ENCODE measurements at places on chromosomes 3 and 15.

DNA sequence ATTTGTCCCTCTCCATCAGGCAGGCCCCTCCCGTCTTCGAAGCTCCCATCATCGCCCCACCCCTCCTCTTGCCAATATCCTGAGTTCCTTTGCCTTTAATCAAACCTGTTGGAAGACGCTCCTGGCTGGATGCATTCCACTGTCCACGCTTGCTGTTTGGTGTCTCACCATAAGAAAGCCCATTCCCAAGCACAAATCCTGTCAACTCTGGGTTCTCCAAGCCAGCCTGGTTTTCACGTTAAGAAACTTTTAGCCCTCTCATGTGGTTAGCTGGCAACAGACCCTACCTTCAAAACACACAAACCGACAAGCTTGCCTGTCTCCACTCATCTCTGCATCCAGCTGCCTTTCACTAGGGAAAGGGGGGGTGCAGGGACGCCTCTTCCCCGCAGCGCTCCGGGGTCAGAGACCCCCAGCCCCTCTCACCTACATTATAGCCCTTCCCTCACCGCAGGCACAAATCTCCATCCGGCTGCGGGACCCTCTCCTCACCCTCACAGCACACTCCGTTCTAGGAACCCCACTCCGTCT is 1.1 kb downstream of the GORASP1 start:
- no peak for DNase-seq

DNA sequence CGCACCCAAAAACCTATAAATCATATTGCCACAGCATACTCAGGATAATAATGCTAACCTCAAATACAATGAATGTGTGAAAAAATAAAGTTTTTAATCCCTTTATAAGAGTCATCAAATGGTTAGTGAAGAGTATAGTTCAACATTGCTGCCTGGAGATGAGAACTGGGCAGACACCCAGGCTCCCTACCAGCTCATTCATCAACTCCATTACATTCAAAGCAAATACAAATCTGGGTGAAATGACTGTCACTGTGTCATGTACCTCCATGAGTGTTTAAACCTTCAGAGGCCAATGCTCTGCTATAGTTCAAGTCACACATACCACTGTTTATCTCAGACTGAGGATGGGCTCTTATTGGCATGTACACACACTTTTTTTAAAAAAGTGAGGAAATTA is 167.2 kb upstream of the KCNMB2 start:
- DNase-seq = no peak

- no peak for DNase-seq
These were observed 4.7 kb upstream of the CEP97 start for GRCh38 chr3:101719604-101720185.

DNA sequence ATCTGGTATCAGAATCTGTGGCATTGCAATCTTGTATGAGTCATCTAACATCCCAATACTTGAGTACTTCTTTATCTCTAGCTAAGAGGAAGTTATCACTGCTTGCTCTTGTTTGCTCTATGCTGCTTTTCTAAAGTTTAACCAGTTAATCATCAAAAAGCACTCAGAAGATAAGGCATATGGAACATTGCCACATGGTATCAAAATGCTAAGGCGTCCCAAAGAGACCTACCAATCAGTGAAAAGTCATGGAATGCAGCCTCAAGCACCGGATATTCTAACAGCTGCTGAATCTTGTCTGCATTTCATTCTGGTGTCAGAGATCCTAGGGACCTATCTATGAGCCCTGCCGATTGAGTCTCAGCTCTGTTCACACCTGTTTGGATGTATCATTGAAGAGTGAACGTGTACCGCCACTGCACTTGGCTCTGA is 192.8 kb downstream of the ARPP21 start:
- DNase-seq = no peak

DNA sequence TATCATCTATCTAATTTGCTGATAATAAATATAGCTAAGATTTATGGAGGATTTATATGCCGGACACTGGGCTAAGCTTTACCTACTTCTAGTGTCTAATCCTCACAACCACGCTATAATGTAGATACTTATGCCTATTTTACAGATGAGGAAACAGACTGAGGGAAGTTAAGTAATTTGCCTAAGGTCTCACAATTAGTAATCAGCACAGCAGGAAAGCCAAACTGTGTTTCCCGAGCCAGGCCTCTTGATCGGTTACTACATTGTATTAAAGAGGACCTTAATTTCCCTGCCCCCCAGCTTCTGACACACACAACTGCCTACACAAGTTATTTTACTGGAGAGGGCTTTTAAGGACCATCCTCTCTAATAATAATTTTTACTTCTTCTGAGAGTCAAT is 40.9 kb downstream of the ONECUT1 start:
- DNase-seq = no peak

DNA sequence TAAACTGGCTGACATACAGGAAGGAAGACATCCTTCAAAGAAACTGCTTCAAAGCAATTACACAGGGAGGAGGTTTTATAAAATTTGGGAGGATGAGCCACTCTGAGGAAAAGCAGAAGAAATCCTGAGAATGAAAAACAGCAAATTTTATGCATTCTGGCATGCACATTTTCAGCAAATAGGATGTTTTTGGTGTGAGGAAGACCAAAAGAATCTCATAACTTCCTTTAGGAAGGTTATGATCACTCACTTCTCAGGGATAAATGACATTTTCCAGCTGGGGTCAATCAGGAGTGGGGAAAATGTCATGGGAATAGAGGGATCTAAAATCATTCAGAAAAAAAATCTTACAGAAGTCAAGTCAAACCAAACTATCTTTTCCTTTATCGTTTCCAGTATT is 371.7 kb upstream of the CNTN6 start:
- no peak for DNase-seq

DNA sequence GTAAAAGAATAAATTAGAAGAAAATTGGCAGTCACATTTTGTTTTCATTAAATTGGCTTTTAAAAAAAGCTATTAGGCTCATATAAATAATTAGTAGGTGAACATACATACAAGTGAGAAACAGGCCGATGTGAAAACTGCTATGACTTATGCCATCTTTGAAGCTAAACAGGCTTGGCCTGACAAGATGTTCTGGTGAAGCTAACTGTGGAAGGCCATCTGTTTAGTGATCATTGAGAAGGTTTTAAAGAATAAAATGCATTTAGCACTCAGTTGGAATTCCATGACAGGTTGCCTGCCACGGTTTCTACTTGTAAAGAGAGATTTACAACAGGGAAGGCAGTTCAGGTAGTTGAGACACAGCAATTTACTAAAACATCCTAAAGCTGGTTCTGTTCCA is 264.0 kb upstream of the AGTR1 start:
- no peak for DNase-seq

GRCh38 chr3:2870724-2871333 is 239.3 kb downstream of the IL5RA start:
- no peak for DNase-seq

DNA sequence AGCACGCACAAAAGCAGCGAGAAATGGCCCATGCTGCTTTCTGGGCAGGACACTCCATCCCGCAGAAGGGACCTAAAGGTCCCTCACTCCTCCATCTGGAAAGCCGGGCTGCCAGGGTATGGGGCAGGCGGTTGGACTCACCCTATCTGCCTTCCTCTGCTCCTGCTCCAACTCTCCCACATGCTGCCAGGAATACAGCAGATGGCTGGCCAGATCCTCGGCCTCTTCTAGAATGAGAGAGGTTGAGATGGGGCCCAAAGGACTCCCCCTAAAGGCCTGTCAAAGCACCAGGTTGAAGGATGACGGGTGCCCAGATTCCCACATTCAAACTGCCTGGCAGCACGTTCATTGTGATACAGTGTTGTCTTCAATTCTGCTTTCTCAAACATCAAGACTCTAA is 85.1 kb upstream of the C2CD4B start:
- no peak for DNase-seq

DNA sequence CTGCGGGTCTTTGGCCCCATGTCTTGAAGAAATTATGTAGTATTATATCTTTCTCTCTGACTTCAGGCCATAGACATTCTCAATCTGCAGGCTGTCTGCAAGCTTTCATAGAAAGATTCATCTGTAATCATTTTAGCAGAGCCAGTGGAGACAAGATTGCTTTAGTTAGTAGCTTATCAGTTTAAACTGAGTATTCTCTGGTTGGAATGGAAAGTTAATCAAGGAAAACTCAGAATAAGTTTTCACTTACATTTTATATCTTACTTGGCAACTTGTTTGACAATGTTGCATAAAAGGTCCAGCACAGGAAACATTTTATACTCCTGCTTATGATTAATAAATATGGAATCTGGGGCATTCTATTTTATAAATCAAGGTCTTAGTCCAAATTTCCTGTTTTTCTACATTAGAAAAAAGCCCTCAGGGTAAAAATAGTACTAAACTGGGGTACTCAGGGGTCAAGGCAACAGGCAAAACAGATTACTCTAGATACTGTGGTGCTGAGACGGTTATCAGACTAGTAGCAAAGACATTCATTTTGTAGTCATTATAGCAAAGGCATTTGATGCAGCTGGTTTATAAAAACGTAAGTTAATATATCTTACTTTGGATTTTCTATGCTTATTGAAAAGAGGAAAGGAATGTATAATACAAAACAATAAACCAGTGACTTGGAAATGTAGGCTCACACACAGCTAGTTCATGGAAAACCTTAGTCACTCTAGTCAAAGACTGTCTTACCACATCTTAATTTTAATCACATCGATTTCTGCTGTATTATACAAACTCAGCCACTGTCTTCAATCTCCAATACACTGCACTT is 45.2 kb upstream of the FILIP1L start:
- DNase-seq = no peak

GRCh38 chr3:85270488-85270887 is 311.7 kb downstream of the CADM2 start:
- no peak for DNase-seq

DNA sequence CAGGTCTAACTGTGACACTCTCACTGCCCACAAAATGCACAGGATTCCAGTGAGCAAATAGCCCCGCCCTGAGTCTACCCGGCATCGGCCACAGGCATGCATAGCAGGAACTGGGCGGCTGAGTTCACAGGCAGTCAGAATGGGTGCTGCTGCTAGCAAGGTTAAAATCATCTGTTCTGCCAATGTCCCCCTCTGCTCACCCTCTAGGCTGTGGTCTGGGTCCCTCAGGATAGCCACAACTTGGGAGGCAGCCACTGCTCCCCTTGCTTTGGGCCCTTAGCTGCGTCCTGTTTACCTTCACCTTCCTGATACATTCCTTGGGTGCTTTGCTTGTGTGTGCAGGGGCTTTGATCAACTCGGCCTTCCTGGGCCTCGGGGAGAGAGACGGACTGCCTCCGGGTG is 232.9 kb upstream of the RGMA start:
- DNase-seq = no peak

DNA sequence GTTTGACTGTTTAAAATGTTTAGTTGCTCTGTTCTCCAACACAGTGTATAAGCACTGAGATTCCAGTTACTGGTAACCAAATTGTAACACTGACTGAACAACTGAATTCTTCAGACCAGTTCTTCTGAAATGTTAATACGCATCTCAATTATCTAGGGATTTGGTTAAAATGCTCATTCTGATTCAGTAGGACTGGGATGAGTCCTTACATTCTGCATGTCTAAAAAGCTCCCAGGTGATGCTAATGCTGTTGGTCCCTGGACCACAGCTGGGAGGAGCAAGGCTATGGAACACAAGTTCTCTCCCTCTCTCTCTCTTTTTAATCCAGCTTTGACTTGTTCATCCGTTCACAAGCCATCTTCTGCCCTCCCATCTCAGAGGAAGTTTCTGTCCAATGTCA is 380.3 kb downstream of the MAGI1 start:
- DNase-seq = no peak

DNA sequence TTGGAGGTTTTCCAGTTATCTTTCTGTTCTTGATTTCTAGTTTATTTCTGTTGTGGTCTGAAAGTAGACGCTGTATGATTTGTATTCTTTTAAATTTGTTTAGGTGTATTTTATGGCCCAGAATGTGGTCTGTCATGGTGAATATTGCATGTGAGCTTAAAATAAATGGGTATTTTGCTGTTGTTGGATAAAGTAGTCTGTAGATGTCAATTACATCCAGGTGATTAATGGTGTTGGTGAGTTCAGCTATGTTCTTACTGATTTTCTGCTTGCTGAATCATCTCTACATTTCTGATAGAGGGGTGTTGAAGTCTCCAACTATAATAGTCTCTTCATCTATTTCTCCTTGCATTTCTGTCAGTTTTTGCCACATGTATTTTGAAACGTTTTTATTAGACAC is 383.3 kb upstream of the SGO1 start:
- DNase-seq = no peak

DNA sequence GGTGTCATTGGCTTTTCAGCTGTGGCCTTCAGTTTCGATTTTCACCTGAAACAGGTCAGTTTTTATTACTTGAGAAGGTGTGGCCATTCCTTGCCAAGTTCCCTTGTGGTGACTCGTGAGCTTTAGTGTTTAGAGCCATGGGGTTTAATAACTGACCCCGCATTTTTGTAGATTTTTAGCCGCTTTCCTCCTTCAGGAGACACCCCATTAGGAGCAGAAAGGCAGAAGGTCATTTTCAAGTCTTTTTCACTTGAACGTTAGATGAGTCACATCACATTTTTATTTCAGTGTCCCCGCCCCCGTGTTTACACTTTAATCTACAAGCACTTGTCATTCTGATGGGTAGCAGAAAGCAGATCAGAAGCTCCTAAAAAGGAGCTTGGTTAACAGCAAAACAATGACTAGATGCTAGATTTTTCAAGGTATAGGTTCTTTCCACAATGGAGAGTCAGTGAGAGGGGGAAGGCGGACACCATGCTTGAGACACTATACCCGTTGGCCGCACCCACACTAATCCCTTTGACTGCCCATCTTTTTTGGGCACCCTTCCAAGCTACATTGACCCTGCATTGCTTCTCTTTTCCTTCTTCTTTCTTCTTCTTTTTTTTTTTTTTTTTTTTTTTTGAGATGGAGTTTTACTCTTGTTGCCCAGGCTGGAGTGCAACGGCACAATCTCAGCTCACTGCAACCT is 132.7 kb downstream of the GHSR start:
- DNase-seq = no peak

GRCh38 chr3:78857494-78858111 is 910.2 kb downstream of the ROBO1 start:
- DNase-seq = no peak

GRCh38 chr3:88626456-88627120 is 476.8 kb downstream of the C3orf38 start:
- no peak for DNase-seq

GRCh38 chr3:45414823-45415222 is 26.4 kb downstream of the LARS2 start:
- no peak for DNase-seq

- no peak for DNase-seq
These were observed 20.1 kb upstream of the SFMBT1 start for GRCh38 chr3:53065841-53066480.

- no peak for DNase-seq
These were observed 245.5 kb downstream of the TBL1XR1 start for GRCh38 chr3:176951586-176952292.

- no peak for DNase-seq
These were observed 16.9 kb upstream of the P2RY1 start for GRCh38 chr3:152818027-152818426.

- DNase-seq = no peak
These were observed 81.8 kb upstream of the THBS1 start for GRCh38 chr15:39499042-39499441.
